ENCODE measurements at places on chromosomes 11 and 22.
A peak's percentile ranks its signal among the peaks of the same experiment; 100 is the strongest.

DNA sequence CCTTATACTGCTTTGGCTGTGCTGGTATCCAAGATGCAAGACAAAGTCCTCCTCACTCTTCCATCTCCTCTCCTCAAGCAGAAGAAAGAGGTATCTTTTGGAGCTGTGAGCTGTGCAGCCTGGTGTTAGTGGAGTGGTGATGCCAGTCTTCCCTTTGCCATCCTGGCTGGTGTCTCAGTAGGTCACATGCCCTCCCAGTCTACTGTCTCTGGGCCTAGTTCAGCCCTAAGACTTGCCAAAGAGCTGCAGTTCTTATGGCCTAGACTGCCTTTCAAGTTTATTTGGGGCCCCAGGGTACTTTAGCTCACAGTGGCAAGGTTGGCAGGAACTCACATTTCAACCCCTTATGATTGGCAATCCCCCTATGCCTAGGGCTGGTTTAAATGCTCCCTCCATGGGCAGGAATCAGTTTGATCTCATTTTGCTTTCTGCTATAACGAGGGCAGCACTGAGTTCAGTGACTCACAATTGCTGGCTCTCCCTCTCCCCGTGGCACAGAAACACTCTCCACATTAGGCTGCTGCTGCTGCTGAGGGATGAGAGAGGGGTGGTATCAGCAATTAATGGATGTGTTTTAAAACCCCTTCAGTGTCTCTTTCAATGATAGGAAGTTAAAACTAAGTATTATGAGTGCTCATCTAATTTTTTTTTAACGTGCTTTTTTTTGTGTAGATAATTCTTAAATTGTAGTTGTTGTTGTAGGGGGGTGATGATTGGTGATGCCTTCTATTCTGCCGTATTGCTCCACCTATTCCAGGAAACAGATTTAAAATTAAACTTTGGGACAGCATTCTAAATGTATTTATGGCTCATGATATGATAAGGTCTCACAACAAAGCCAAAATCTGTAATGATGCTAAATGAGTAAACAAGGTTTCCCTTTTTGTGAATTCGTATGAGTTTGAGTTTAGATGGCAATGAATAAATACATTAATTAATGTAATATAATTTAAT is 1295.0 kb downstream of the JRKL start:
- no peak for DNase-seq

GRCh38 chr11:48013269-48013901 is 33.0 kb downstream of the PTPRJ start:
- peak; percentile 64 for DNase-seq

DNA sequence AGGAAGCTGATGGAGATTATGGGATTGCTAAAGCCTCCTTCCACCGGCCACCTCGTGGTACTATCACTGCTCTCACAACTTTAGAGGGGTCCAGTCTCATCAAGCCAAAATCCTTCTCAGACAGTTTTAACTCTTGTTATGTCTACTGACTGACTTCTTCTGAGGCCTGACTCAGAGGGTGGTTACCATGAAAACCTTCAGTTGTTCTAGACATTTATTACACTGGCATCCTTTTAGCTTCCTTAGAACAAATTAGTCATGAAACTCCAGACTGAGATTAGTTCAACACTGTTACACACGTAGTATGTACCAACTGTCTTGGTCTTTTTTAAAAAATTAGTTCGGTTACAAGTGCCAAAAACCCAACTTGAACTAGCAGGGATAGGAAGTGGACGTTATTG is 7.5 kb downstream of the DIXDC1 start:
- no peak for DNase-seq

DNA sequence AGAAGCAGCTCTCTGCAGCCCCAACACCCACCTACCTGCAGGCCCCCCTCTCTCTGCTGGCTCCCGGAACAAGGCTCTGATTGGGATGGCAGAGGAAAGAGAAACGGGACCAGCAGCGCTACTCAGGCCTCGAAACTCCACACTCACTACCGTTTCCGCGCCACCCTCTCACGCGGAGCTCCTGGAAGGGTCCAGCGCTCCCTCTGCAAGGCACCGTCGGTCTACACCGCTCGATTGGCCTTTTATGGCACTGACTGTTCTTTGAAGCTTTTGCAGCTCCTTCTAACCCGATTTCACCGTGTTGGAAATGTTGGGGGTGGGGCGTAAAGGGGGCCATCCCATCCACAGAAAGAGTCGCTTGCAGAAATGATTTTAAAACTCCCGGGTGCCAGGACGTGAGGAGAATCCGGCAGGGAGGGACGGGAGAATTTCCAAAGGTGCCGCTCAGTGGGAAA is 323 bp upstream of the PANX1 start:
- peak; percentile 76 for DNase-seq

DNA sequence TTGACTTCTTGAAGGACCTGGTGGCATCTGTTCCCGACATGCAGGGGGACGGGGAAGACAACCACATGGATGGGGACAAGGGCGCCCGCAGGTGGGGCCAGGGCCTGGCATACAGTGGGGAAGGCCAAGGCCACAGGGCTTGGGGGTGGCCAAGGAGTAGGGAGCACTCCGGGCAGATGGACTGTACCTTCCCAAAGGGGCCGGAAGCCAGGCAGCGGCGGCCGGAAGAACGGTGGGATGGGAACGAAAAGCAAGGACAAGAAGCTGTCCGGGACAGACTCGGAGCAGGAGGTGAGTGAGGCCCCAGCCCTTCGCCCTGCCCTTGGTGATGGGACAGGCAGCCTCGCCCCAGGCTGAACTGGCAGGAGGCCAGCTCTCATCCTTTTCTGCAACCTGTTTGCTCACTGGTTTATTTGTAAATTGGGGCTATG is 1.2 kb downstream of the DRAP1 start:
- DNase-seq: peak; percentile 72

GRCh38 chr11:87299041-87299481 is 261.3 kb downstream of the TMEM135 start:
- no peak for DNase-seq
